ENCODE measurements at places on chromosomes 1 and 21.

- no peak for DNase-seq
Measured at GRCh38 chr1:34759503-34760357, at the start of gene GJB4. Gene GJB4 (plus strand): TSS chr1:34759740. CDS start chr1:34761255, 1,515 bp downstream.

DNA sequence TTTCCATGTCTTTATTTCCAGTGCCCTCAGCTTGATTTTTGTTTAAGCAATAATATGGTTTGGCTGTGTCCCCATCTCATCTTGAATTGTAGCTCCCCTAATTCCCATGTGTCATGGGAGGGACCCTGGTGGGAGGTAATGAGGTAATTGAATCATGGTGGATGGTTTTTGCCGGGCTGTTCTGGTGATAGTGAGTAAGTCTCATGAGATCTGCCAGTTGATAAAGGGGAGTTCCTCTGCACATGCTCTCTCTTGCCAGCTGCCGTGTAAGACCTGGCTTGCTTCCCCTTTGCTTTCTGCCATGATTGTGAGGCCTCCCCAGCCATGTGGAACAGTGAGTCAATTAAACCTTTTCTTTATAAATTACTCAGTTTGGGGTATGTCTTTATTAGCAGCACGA is 559.6 kb upstream of the ADAMTS5 start:
- DNase-seq: no peak

GRCh38 chr1:205001162-205001561 is 41.9 kb upstream of the CNTN2 start:
- no peak for DNase-seq

DNA sequence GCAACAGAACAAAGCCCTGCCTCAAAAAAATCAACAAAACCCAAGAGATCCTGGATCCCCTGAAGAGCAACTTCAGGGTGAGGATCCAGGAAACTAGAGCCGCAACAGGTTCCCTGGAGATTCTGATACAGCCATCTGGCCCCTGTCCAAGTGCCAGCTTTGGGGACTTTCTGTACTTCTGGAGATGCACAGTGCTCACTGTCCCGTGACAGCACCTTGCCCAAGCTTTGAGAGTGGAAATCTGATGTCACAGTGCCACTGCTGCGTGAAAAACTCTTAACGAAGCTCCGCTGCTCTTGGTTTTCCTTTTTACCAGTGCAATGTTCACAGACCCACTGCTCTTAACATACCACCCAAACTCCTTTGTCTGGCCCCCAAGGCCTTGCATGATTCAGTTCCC is 26.3 kb downstream of the STK40 start:
- no peak for DNase-seq

DNA sequence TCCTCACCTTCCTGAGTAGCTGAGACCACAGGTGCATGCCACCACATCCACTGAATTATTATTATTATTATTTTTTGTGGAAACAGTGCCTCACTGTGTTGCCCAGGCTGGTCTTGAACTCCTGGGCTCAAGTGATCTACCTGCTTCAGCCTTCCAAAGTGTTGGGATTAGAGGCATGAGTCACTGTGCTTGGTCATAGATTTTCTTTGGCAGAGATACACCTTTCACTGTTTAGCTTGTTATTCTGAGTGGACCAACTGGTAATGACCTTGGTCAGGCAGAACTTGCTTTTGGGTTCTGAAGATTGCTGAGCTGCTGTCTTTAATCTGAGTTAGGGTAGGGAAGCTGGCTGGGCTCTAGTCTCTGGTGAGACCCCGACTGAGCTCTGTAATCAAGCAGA is 66.8 kb downstream of the DNAH14 start:
- DNase-seq: no peak

DNA sequence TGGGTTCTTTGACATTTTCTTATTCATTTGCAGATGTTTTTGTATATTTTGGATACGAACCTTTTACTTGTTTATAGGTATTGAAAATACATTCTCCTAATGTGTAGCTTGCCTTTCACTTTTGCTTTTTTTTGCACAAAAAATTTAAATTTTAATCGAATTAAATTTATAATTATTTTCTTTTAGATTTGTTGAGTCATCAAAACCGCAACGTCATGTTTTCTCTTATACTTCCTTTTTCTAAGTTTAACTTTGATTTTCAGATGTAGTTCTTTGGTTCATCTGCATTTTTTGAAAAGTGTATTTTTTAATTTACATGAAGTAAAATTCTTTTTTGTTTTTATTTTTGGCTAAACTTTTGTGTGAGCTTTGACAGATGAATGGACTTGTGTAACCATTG is 243.7 kb upstream of the DPYD start:
- DNase-seq: no peak

- DNase-seq: peak; percentile 15
Measured at GRCh38 chr1:160066829-160067745, 2.9 kb downstream of the KCNJ10 start.

DNA sequence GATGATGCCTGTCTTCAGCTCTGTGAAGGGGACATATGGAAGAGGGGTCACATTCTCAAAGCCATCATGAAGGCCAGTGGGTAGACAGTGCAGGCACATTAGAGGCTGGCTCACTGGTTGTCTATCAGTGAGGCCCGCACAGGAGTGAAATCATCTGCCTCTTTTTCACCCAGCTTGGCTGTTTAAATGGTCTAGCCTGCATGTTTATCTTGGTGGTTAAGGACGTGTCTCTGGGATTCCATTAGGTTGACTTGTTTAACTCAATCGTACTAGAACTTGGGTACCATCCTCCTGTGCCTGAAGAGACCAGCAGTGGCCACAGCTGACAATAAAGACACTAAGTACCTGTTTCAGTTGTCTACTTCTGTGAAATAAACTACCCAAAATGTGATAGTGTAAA is 219.3 kb downstream of the PLPP3 start:
- no peak for DNase-seq

- DNase-seq: no peak
Measured at GRCh38 chr21:44419679-44420078, 35.6 kb upstream of the LRRC3 start.

GRCh38 chr1:91806181-91806768 is 79.7 kb downstream of the TGFBR3 start:
- DNase-seq: no peak

DNA sequence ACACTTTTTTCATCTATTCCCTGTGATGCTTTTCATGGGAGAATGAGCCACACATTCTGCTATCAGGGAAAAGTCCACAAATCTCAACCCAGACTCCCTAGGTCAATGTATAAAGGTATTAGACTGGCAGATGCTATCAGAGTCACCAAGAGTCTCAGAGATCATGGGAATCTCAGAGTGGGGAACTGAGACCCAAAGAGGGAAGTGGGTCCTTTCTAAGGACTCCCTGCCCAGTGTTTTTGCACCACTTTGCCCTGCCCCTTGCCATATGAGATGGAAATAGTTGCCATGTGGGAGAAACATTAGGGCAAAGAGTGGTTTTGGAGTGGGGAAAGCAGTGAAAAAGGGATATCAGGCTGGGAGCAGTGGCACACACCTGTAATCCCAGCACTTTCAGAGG is 19.1 kb upstream of the AZIN2 start:
- DNase-seq: no peak

- no peak for DNase-seq
Measured at GRCh38 chr1:195979646-195980045, 628.6 kb downstream of the KCNT2 start.

DNA sequence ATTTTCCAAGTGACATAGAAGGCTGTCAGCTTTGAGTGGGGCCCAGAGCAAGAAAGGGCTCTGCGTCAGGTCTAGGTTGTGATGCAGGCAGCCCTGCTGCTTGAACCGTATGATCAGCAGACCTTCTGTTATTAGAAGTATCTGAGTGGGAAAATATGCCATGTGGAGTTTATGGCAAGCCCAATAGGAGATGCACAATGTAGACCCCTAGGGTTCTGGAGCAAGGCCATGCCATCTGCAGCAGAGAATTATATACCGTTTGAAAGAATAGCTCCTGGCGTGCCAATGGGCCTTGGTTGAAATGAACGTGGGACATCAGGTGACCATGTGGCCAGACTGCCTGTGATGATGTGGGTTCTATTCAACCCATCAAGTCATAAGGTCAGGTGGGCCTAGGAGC is 44.1 kb upstream of the ZBTB18 start:
- no peak for DNase-seq

GRCh38 chr1:157272264-157272663 is 134.1 kb upstream of the ETV3 start:
- no peak for DNase-seq

- DNase-seq: no peak
Measured at GRCh38 chr1:156639601-156640101, 2.3 kb upstream of the BCAN start.

DNA sequence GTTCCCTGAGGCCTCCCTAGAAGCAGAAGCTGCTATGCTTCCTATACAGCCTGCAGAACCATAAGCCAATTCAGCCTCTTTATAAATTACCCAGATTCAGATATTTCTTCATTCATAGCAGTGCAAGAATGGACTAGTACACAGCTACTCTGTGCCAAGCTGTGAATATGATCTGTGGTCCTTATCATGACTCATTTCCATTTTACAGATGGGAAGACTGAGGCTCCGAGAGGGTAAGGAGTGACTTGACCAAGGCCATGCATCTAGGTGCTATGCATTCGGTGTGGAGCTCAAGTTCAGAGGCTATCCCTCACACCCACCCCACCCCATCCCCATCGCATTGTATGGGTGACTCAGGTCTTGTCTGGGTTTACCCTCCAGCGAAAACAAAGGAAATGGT is 52.3 kb upstream of the DISP3 start:
- DNase-seq: no peak

GRCh38 chr1:38585971-38586370 is 273.6 kb downstream of the RRAGC start:
- DNase-seq: no peak

DNA sequence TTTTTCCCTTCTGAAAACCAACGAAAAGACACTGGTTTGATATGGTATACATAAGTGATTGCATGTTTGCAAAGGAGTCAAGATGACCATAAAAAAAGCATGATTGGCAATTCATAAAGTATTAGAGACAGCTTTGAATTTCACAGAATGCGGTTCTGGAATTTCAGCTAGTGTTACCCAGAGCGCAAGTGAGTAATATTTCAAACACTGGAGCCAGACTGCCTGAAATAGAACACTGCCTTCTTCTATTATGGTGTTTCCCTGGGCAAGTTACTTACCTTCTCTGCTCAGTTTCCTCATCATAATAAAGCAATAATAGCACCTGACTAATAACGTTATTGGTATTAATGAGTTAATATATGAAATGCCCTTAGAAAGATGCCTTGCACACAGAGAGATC is 54.7 kb downstream of the NEGR1 start:
- DNase-seq: no peak

- no peak for DNase-seq
Measured at GRCh38 chr1:232334811-232335210, 295.1 kb downstream of the SIPA1L2 start.

GRCh38 chr1:109775398-109775797 is 11.7 kb upstream of the EPS8L3 start:
- no peak for DNase-seq

DNA sequence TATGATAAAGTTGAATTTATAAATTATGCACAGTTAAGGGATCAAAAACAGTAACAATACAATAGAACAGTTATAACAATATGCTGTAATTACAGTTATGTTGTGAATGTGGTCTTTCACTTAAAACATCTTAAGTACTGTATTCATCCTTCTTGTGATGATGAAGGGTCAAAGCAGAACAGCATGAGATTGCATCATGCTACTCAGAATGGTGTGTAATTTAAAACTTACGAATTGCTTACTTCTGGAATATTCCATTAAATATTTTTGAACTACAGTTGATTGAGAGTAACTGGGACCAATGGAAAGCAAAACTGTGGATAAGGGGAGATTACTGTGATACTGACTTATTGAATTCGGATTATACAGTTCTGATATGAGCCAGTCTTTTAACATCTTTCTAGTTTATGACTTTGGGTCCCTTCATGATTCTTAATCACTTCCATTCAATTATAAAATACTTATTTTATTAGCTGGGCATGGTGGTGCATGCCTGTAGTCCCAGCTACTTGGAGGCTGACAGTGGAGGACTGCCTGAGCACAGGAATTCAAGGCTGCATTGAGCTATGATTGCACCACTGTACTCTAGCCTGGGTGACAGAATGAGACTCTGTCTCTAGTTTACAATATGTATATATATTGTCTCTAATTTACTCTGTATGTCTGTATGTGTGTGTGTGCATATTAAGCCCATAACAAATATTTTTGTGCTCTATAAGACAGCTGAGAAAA is 43.2 kb downstream of the ATP1B1 start:
- no peak for DNase-seq

- DNase-seq: no peak
Measured at GRCh38 chr1:27832762-27833161, 2.2 kb downstream of the PPP1R8 start.

DNA sequence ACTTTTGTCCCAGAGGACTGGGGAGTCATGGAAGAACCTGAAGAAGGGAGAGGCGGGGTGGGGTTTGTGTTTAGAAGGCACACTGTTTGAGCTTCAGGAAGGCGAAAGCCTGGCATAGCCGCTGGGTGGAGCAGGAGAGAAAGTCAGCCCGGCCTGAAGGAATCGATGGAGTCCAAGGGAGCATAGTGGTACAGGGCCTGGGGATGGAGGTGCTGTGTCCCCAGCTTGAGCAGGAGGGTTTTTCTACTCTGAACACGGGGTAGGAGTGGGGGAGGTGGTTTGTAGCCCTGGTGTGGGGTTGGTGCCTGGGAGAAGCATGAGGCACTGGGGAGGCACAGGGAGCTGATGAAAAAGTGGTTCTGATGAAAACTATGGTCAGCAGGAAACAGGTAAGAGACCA is 4.7 kb upstream of the CCDC24 start:
- DNase-seq: no peak

- DNase-seq: no peak
Measured at GRCh38 chr1:205142102-205142469, 20.3 kb upstream of the RBBP5 start.

DNA sequence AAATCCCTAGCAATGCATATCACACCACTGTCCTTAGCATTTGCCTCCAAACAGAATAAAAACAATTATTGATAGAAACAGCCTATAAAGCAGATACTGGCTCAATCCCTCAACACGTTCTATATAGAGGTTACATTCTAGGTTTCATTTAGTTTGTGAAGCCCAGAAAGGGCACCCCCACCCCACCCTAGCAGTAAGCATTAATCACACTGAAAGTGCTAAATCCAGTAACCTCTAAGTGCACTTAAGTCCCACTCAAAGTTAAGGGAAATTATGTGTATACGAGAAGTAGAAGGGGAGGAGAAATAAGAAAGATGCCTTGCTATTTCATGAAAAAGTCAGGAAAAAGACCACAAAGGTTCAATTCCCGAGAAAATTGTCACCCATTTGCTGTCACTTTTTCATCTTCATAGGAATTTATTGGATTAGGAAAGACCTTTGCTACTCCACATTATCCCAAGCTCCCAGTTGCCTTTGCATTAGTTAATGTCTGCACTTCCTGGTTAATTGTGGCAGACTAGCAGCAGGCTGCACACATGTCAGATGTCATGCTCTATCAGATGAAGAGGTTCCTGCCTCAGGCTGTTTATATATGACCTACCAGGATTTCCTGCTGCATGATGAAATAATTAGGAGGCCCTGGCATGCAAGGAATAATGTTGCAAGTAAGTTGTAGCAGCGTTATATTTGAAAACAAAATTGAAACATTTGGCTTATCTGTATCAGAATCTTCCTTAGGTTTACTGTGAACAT is 54.5 kb upstream of the LHX8 start:
- no peak for DNase-seq

DNA sequence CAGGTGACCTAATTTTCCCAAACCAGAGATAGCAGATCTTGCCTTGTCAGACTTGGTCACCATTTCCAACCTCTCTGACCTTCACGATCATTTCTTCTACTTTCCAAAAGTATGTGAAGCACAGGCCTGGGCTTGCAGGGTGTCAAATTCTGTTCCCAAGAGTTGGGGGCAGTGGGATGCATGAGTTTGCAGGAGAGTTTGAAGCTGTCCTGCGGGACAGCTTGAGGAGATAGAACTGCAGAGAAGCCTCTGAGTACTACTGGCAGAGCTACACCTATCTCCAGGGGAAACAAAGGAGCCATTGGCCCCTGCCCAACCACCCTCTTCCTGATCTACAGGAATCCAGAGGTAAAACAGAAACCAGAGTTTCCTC is 11.3 kb downstream of the TXNIP start:
- DNase-seq: no peak
